Activated CD4-positive, alpha-beta memory T cell treated with anti-CD3 and anti-CD28 coated beads for 36 hours (primary cell): ENCODE measurements at places on chromosomes 5 and 9. TPM values are rescaled to one million over a fixed set of nuclear protein-coding genes. Genes with fewer than 3 reads are reported as not detected.

Gene BHMT2
- total RNA-seq = not detected

Gene NFIB
- not detected for total RNA-seq

Gene SLC6A19
- total RNA-seq = not detected

Gene ITK
- 240 TPM for total RNA-seq

Gene TRAF1
- total RNA-seq = 124 TPM

Gene SH3RF2
- total RNA-seq = not detected

Gene ANGPTL2
- not detected for total RNA-seq

DNA sequence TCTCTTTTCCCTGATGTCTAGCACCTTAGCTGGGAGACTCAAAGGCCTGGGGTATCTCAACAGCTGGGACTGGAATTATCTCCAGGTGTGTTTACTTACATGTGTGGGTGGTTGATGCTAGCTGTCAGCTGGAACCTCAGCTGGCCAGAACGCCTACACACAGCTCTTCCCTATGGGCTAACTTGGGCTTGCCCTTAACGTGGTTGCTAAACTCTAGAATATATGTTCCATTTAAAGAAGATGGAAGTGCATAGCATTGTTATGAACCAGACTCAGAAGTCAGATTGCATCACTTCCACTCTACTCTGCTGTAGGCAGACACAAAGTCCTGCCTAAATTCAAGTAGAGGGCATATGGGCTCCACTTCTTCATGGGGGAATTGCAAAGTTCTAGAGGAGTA, 29.3 kb downstream of the SGCD start:
- DNase-seq = no peak
- H3K27ac ChIP-seq = no peak overlapping the region
- H3K36me3 ChIP-seq = no peaks in the 10 kb centered on the region

GRCh38 chr9:19271081-19271480, 40.6 kb downstream of the DENND4C start:
- no peak overlapping the region for H3K27ac ChIP-seq
- no peak for DNase-seq
- peaks cover 40% of the 10 kb centered on the region for H3K4me1 ChIP-seq
- H3K36me3 ChIP-seq = peaks cover 13% of the 10 kb centered on the region
- H3K4me3 ChIP-seq = no peak overlapping the region
- no peaks in the 10 kb centered on the region for H3K27me3 ChIP-seq

DNA sequence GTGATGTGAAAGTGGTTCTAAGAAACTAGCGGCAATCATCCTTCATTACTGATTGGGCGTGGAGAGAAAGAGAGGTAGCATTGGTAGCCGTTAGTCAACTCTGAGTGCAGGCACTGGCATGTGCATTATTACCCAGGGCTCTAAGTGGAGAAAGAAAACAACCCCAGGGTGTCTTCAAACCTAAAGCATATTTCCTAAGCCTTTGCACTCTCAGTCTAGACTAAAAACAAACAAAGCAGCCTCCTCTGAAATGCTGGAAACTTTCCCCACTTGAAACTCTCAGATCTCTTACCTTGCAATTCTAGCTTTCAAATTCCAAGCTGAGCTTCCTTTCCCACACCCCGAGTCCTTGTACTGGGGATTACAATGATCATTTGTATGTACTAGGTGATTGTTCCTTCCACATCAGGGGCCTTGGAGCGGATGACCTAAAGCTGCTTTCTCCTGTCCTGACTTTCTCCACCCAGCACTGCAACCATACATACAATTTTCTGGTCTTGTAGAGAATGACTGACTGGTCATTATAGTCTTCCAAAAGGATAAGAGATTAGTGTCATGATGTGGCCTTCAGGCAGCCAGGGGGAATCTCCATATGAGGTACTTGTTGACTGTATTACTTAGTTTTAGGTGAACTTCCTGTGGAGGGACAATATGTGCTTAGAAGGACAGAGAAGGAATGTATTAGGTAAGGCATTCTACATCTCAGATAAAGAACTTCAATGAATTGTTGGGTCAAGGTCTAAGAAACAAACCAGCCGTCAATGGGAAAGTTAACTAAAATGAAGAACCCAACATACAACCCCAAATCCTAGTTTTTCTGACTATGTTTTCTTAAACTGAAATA, 98.3 kb upstream of the CDKN2B start:
- DNase-seq = no peak
- peaks cover 19% of the 10 kb centered on the region for H3K4me1 ChIP-seq

DNA sequence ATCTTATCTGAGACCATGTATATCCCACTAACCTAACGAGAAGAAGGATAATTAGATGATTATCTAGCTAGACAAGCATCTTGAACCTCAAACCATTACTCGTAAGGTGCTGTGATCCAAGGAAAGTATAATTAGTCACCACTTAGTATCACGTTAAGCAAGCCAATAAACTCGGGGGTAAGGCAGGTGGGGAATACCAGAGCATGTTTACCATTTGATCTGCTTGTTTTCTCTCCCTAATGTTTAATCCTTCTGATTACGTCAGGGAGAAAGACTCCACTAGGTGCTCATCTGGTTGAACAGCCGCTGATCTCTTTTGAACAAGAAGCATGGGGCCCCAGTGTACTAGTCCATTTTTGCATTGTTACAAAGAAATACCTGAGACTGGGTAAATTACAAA, 69.9 kb upstream of the SLC1A1 start:
- no peak overlapping the region for H3K4me3 ChIP-seq
- no peaks in the 10 kb centered on the region for H3K27me3 ChIP-seq
- H3K36me3 ChIP-seq = no peaks in the 10 kb centered on the region
- no peak overlapping the region for H3K27ac ChIP-seq
- no peak for DNase-seq
- peaks cover 3% of the 10 kb centered on the region for H3K4me1 ChIP-seq

GRCh38 chr5:172637110-172637580, 3.9 kb upstream of the NEURL1B start:
- H3K4me3 ChIP-seq = no peak overlapping the region
- no peaks in the 10 kb centered on the region for H3K36me3 ChIP-seq
- DNase-seq = no peak
- no peaks in the 10 kb centered on the region for H3K4me1 ChIP-seq

GRCh38 chr9:125075997-125076396, 67.3 kb downstream of the SCAI start:
- peaks cover 4% of the 10 kb centered on the region for H3K36me3 ChIP-seq
- no peak overlapping the region for H3K4me3 ChIP-seq
- H3K4me1 ChIP-seq = no peaks in the 10 kb centered on the region
